ENCODE measurements at places on chromosomes 2 and 18.

- DNase-seq = no peak
Measured at GRCh38 chr2:85439986-85440385, 21.5 kb downstream of the SH2D6 start.

DNA sequence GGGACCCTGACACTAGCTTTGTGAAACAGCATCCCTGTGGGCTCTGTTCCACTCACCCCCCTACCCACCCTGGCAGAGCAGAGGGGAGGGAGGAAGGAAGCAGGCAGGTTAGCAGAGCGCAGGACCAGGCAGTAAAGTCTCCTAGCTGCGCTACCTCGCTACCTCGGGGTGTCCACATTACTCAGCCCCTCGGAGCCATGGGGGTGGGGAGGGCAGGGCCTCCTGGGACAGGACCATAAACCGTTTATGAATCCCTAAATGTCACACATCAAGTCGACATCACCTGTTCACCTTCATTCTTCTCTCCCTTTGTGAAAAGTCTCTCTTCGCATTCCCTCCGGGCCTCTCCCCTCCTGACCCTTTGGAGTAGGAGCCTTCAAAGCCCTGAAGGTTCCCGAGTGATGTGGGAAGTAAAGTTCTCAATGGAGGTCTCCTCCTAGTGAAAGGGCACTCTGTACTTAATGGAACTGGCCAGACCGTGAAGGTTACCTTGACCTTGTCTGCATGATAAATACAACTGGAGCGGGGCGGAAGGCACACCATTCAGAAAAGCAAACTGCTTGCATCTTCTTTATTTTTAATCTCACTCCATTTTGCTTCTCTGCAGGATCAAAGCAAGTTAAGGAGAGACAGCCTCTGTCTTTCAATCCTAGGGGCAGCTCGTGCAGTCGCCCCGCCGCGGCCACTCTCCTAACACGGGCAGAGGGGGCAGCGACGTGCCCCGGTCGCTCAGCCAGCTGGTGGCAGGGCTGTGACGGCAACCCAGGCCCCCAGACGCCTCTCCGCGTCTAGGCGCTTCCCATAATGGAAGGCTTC is 23.7 kb upstream of the SMAD7 start:
- DNase-seq = no peak

DNA sequence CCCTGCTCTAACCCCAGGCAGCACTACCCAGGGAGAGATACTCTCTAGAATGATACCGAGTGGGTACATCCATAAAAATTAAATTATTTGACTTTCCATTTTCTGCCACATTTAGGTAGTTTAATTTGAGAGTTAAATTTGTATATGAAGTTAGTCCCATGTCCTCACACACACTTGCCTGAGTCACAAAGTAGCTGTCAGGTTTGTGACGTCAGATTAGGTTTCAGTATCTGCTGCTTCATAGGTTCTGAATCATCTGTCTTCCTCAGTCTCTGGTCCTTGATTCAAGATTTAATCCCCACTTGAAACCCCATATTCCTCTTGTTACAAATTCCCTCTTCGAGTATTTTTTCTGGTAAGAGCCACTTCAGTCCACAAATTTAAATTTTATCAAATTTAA is 738.6 kb upstream of the FAM98A start:
- DNase-seq = no peak

DNA sequence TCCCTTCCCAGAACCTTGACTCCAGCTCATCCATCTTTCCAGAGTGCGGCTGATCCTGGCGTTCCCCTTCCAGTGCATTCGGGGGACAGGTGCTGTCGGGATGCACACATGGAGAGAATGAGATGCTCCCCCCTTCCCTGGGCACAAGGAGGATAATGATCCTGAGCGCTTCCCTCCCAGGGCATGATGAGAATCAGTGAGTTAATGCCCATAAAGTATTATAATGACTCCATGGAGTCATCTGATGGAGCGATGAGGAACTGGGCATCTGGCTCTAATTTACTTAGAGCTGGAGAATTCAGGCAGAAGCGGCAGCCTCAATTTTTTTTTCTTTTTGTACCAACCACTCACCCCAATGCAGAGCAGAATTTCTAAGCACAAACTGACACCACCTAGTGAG is 79.6 kb upstream of the SKOR2 start:
- DNase-seq = no peak

GRCh38 chr2:101545950-101546349 is 71.0 kb upstream of the RFX8 start:
- no peak for DNase-seq
